Fibroblast of skin of right quadriceps (primary cell): ENCODE measurements at places on chromosomes 6 and 20.
A peak's percentile ranks its signal among the peaks of the same experiment; 100 is the strongest.

DNA sequence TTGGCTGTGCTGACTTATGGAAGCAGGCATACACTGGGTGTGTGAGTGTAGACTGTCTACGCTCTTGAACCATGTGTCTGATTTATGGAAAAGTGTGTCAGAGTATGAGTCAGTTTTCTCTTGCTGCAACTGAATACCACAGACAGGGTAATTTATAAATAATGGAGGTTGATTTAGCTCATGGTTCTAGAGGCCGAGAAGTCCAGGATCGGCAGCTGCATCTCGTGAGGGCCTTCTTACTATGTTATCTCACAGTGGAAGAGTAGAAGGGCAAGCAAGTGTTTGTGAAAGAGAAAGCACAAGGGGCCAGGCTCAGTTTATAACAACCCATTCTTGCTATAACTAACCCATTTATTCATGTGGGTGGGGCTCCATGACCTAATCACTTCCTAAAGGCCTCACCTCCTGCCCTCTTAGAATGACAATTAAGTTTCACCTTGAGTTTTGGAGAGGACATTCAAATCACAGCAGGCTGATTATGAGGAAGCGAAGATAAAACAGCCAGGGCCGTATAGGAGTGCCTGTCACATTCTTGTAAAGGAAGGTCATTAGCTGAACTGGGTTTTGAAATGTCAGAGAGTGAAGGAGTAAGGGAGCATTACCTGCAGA is 6.7 kb downstream of the GPR31 start:
- no peak for DNase-seq

- no peak for DNase-seq
Measured at GRCh38 chr6:168129292-168130167, 50.5 kb upstream of the FRMD1 start.

GRCh38 chr6:144896871-144897270 is 611.7 kb downstream of the UTRN start:
- peak; percentile 18 for DNase-seq

GRCh38 chr6:141199074-141199473 is 933.7 kb upstream of the GJE1 start:
- peak; percentile 70 for DNase-seq

- DNase-seq = no peak
Measured at GRCh38 chr20:47863315-47863965, 78.2 kb upstream of the SULF2 start.

GRCh38 chr6:90015883-90016282 is 121.6 kb downstream of the GJA10 start:
- DNase-seq = no peak

DNA sequence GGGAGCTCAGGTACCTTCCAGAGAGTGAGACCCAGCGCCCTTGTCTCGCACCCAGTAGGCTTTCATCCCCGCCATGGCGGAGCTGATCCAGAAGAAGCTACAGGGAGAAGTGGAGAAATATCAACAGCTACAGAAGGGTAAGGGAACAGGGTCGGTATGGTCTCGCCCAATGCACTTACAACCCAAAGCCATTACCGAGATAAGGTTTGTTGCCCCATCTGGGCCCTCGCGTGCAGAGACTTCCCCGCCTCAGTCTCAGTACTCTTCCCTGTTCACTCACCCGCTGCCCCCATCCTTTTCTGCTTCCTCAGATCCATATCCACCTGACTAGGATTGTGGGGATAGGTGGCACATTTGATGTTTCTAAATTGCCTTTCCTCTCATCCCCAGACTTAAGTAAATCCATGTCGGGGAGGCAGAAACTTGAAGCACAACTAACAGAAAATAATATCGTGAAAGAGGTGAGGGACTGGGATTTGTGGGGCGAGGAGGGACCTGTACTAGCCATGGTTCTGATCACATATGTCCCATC is 449 bp downstream of the PFDN6 start:
- DNase-seq = no peak

DNA sequence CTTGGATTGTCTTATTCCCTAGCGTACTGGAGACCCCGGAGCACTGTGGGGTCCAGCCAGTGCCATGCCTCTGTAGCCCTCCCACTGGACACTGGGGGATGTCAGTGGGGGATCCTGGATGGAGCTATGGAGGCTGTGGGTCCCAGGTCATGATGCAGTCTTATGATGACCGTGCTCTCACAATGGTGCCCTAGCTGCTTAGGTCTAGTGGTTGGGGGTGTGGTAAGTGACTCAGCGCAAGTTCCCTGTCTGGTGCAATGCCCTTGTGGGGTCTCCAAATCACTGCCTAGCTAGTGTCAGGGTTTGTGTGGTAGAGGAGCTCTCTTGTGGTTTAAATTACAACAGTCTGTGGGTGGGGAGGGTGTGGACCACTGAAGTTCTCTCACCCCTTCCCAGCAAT is 135.4 kb downstream of the CDC5L start:
- no peak for DNase-seq
